Stimulated activated CD4-positive, alpha-beta T cell treated with anti-CD3 and anti-CD28 coated beads, Interleukin-12 subunit alpha, Interleukin-12 subunit beta, amount 100 ng/mL, for 24 hours (primary cell): ENCODE measurements at places on chromosomes 5 and 9.

- DNase-seq: no peak
Observed at GRCh38 chr5:87966213-87966612, 302.4 kb downstream of the TMEM161B start.

GRCh38 chr9:73143711-73144328 lies 7.8 kb upstream of the ANXA1 start:
- DNase-seq: no peak

DNA sequence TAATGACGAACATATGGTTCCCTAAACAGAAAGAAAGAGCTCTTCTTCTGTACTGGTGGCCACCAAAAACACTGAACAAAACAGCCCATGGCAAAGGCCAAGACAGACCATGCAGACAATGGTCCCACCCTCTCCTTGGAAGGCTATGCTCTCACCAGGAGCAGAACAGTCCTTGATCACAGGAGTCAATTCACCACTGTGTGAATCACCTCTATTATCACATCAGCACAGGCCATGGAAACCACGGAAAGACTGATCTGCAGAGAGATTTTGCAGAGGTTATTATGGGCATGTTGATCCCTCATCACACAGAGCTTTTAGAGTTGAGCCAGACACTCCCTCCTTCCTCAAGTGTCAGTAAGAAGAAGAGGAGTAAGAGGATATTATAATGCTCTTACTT lies 134.0 kb upstream of the RASEF start:
- DNase-seq: no peak

GRCh38 chr5:178293400-178293799 lies 60.8 kb upstream of the PHYKPL start:
- no peak for DNase-seq

- no peak for DNase-seq
Observed at GRCh38 chr5:27171761-27172261, 133.4 kb upstream of the CDH9 start.

GRCh38 chr5:170342153-170342725 lies 44.7 kb upstream of the LCP2 start:
- DNase-seq: no peak

GRCh38 chr9:107734256-107735013 lies 244.9 kb upstream of the KLF4 start:
- DNase-seq: no peak

GRCh38 chr5:7638456-7638855 lies 212.5 kb downstream of the CFAP90 start:
- DNase-seq: no peak

- peak; percentile 64 for DNase-seq
Observed at GRCh38 chr9:35748858-35749514, at the start of the genes GBA2 and RGP1. GBA2 (minus strand) TSS chr9:35749228; CDS start chr9:35748704, 524 bp downstream. RGP1 (plus strand) TSS chr9:35749287; CDS start chr9:35749756, 469 bp downstream.

- no peak for DNase-seq
Observed at GRCh38 chr5:93342563-93343061, 238.4 kb downstream of the NR2F1-AS1 start.

DNA sequence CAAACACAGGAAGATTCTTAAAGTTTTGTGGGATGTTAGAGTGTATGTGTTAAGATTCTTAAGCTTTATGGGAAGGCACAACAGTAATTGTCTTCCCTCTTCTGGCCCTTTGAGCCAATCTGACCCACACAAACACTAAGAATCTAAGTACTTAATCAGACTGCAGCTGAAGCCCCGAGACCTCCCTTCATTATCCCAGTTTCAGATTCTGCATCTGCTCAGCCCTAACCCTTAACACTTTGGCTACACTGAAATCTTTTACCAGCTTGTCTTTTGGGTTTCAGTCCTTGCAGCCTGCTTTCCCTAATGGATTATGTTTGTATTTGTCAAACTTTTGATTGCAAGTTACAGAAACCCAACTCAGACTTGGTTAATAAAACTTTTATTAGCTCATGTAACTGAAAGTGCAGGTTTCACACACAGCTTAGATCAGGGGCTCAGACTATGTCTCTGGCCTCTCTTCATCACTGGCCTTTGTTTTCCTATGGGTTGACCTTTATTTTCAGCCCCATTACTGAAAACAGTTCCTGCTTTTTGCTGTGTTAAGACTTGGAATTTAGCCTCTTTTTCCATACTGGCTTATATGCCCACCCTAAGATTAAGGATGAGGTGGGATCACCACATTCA lies 71.5 kb downstream of the COX7C start:
- no peak for DNase-seq

GRCh38 chr9:132197315-132197714 lies 35.5 kb downstream of the NTNG2 start:
- no peak for DNase-seq

DNA sequence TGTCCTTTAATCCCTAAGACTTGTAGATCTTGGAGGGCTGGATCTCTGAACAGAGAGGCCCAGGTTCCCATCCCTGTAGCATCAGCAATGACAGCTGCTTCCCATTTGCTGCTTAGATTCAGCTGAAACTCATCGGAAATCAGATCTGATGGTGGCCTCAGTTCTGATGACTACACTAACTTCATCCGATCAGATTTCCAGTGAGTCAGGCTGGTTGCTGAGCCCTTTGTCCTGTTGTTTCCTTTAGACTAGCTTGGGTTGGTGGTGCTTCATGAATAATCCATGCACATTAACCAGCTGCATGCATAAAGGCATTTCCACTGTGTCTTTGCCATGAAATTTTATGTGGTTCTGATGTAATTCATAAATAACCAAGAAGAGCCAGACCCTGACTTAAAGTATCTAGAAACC lies 195.2 kb upstream of the TUT7 start:
- DNase-seq: no peak

DNA sequence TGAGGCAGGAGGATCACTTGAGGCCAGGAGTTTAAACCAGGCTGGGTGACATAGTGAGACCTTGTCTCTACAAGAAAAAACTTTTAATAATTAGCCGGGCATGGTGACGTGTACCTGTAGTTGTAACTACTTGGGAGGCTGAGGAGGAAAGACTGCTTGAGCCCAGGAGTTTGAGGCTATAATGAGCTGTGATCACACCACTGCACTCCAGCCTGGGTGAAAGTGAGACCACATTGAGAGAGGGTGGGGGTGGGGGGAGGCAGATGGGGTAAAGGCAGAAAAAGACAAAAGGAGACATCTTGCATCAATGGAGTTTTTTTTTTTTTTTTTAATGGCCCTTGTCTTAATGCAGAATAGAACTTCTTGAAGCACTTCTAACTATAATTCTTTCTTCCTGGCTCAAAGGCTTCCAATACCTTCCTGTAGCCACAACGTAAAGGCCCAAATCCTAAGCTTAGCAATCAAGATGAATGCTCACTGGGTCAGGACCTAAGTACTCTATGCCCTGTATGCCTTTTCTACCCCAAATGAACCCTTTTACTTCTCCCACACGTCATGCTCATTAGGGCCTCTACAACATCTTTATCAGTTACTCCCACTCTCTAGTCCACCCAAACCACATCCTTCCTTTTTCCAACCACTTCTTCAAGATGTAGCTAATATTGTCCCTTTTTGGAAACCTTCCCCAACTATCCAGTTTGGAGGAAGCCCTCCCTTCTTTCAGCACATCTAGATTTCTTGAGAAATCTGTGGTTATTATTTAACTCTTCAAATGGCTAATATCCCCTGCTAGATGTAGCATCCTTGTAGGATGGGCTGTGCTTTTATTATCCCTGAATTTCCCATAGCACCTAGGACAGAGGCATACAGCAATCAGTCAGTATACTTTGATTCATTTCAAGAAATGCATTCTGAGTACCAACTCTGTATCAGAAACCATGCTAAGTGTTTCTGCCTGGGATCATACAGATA lies 40.8 kb downstream of the CSF2 start:
- DNase-seq: no peak

DNA sequence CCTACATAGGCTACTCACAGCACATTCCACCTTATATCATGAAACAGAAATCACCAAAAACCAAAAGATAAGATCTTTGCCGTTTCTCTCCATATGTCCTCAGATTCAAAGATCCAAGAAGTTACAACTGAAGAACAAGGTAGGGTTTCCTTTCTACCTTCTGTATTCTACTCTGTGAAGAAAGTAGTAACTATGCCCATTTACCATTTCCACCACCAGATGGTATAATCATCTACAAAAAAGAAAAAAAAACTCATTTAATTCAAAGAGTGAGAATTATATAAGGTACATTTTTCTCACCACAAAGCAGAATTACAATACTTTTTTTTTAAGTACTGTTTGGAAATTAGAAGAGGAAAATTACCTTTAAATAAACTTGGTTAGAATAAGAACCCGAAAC lies 172.6 kb upstream of the PTGER4 start:
- DNase-seq: no peak

DNA sequence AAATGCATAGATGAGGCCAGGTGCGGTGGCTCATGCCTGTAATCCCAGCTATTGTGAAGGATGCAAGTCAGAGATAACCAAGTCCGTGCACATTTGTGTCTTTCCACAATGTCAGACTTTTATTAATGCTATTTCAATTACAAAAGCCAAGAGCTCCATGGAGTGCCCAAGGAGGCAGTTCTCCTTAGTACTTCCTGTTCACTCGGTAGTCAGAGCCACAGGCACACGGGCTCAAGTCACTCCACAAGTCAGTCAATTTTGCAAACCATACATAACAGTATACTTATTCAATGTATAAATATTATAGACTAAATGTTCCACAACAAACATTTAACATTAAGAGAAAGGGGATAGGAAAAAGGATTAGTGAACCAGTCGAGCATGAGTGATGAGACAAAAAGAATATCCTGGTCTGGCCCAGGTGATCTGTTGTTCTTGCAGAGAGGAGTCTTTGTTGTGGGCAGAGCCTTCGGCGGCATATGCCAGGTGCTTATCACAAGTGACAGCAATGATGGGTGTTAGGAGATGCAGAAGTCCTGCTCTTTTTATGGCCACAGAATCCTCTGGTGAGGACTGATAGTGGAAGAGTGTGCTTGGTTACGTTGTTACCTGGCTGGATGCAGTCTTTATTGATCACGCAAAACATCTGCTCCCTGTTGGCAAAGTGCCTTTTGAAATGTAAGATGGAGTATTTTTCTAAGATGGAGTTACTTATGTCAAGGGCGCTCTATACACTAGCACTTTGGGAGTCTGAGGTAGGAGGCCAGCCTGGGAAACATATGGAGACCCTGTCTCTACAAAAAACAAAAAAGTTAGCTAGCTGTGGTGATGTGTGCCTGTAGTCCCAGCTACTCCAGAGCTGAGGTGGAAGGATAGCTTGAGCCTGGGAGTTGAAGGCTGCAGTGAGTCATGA lies 167.0 kb upstream of the FBXL17 start:
- no peak for DNase-seq

DNA sequence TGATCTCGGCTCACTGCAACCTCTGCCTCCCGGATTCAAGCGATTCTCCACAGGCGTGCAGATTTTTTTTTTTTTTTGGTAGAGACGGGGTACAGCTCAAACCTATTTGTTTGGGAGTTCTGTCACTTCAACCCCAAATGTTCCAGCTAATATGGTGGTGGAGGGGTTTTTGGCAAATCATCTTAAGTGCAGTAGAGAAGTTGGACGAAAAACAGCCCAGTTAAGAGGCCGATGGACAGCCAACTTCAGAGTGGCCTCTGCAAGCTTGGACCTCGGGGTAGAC lies 756 bp upstream of the PRR7 start:
- DNase-seq: no peak

- no peak for DNase-seq
Observed at GRCh38 chr5:151427258-151427657, 20.1 kb upstream of the SLC36A1 start.

DNA sequence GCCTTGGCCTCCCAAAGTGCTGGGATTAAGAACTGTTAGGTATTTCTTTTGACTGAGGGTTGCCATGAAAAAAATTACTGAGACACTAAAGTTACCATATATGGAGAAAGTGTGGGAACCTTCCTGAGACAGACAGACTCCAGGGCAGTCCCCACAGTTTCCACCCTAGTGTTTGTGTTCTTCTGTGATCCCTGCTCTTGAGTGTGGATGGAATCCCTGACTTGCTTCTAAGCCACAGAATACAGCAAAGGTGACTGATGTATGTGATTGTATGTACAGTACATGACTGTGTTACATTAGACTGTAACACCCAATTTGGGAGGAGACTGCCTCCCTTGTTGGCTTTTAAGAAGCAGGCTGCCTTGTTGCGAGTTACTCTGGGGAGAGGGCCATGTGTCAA lies 24.7 kb upstream of the ADAM19 start:
- no peak for DNase-seq

- no peak for DNase-seq
Observed at GRCh38 chr5:173187054-173187743, 42.9 kb downstream of the BNIP1 start.

- no peak for DNase-seq
Observed at GRCh38 chr5:65722575-65723403, 784 bp downstream of the NLN start.

DNA sequence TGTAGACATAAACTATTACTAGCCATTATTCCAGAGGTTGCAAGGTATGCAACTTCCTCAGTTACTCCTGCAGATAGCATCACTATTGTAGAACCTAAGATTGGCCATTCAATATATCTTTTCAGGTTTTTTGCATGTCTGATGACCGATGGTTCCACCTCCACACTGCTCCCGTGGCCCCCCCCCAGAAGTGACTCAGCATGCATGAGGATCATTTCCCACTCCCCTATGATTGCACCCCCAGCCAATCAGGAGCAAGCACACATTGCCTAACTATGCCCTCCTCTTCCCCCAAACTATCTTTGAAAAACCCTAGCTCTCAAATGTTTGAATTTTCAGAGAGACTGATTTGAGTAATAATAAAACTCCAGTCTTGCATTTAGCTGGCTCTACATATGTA lies 601.4 kb upstream of the TLE4 start:
- no peak for DNase-seq

- no peak for DNase-seq
Observed at GRCh38 chr5:160926428-160926827, 74.4 kb upstream of the ATP10B start.

- DNase-seq: no peak
Observed at GRCh38 chr9:112421771-112422222, 41.9 kb downstream of the HSDL2 start.

- peak; percentile 17 for DNase-seq
Observed at GRCh38 chr5:56951126-56951945, 587 bp downstream of the MIER3 start.

GRCh38 chr9:36791222-36791950 lies 218.7 kb downstream of the MELK start:
- DNase-seq: no peak

- no peak for DNase-seq
Observed at GRCh38 chr9:68507130-68507805, 33.4 kb downstream of the TMEM252 start.

DNA sequence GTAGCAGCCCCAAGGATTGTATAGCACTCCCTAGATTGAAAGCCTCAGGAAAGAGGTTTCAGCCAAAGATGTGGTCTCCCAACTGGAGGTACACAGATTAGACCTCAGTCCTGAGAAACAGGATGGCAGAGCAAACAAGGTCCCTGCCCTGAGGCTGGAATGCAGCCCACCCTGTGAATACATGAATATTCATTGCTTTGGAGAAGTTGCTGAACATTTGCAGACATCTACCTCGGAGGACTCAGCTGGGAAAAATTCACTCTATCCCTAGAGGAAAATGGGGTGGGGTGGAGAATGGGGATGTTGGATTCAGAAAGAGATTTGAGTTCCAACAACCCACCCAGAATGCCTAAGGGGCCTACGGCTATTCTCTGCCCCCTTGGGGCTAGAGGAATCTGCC lies 129.4 kb downstream of the SLIT3 start:
- no peak for DNase-seq

- DNase-seq: no peak
Observed at GRCh38 chr5:159096243-159096923, 3.3 kb downstream of the EBF1 start.

GRCh38 chr9:4192450-4192849 lies 107.4 kb downstream of the GLIS3 start:
- DNase-seq: no peak
